Right ventricle myocardium inferior (tissue), 1 donor: ENCODE measurements at places on chromosomes 1 and 21. TPM values are rescaled to one million over a fixed set of nuclear protein-coding genes. Genes with fewer than 3 reads are reported as not detected.

DNA sequence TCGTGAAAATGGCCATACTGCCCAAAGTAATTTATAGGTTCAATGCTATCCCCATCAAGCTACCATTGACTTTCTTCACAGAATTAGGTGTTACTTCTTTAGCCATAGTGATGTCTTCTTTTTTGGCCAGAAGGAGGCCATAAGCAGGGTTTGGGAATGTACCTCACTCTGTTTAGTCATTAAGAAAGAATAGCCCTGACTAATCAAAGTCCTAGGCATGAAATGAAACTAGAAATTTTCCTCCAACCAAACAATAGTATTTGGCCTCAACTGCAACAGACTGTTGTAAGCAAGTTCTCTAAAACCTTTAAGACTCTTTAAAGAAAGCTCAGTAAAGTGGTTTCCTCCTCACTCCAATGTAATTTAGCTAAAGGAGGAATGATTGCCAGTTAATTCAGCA is 163.9 kb downstream of the AKT3 start:
- DNase-seq: no peak

DNA sequence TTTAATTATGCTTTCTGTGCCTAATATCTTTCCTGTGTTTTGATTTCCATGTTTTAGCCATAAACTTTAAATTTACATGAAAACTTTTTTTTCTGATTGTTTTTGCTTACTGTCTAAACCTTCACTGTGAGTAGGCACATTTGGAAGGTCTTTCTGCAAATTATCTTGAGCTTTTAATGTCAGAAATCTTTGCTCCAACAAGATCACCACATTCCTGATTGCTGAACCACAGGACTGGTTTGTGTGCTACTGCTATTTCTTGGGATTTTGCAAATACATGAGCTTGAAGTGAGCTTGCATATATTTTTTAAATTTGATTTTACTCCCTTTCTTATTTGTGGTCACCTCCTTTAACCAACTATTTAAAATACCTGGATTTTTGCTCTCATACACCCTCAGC is 61.3 kb downstream of the PTBP2 start:
- DNase-seq: no peak

GRCh38 chr1:152034654-152035538 is 1.9 kb downstream of the S100A11 start:
- peak; percentile 59 for DNase-seq

DNA sequence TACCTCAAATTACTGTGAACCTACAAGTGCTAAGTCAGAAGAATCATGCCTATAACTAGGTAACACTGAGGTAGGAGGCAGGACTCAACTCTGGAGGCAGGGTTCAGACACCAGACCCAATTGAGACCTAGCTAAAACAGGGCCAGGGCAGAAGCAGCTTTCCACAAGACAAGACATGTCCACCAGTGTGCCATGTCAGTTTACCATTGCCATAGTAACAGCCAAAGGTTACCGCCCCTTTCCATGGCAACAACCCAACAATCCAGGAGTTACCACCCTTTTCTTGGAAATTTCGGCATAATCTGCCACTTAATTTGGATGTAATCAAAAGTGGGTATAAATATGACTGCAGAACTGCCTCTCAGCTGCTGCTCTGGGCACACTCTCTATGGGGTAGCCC is 432.3 kb downstream of the DPYD start:
- no peak for DNase-seq

Gene AGRN
- 14.1 TPM for total RNA-seq

Gene FCGR3A
- 31.4 TPM for total RNA-seq
